ENCODE measurements at places on chromosomes 4 and X.
A peak's percentile ranks its signal among the peaks of the same experiment; 100 is the strongest.

DNA sequence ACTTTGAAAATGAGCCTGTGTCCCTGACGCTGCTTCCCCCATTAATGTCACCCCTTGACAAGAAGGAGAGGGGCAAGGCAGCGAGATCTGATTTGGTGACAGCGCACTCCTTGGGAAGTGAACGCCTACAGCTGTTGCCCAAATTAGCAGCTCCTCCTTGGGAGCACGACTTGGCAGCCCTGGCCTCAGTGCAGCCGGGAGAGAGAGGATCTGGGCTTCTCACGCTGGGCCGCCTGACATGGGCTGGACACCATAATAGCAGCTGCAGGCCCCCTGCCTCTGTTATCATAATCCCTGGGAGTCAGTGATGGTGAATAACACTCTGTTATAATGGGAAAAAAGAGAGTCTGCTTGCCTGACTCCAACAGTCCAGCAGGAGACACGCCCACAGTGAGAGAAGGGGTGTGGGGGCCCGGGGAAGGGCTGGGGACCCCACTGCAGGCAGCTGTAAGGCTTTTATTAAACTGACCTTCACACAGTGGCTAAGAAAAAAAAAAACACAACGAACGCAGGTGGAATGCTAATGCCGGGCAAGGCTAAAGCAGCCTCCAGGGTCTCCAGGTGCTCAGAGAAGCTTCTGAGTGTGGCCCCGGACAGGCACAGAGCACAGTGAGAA lies 73.3 kb downstream of the PSAPL1 start:
- DNase-seq = peak; percentile 59

DNA sequence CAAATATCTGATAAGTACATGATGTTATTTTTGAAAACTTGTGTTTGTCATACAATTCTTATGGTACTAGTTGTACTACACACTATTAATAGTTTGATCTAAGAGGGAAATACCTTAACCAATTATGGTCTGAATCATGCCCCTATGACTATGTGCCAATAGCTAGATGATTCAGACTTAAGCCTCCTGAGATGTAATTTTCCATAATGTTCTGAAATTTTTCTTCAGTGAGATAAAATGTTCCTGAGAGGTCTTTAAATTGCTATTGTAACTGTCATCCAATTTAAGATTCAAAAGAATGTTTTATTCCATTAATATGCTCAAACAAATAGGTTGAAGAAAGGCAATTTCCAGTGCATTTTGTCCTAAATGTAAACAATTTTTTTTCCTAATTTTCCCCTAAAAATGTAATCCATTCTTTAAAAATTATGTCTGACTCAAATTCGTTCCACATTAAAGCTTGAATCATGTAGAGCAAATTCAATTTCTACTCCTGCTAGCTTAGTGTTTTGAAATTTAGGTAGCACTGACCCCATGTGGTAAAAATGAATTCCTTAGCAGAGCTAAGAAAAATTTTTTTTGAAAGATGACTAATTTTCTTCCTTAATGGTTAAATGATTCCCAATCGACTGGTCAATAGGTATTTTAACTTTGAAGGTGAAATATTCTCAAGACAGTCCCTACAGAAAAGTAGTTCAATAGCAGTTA lies 49.1 kb downstream of the APOOL start:
- DNase-seq = no peak

DNA sequence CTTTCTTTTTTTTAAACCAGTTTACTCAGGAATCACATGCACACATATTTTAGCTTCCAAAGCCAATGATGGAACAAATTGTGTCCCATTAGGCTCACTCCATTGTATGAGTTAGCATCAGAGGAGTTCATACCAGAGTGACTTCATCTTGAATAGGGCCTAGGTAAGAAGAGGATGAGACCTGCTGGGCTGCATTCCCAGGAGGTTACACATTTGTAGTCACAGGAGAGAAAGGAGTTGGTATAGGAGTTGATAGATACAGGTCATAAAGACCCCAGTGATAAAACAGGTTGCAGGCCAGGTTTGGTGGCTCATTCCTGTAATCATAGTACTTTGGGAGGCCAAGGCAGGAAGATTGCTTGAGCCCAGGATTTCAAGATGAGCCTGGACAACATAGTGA lies 9.3 kb downstream of the PDGFRA start:
- no peak for DNase-seq

DNA sequence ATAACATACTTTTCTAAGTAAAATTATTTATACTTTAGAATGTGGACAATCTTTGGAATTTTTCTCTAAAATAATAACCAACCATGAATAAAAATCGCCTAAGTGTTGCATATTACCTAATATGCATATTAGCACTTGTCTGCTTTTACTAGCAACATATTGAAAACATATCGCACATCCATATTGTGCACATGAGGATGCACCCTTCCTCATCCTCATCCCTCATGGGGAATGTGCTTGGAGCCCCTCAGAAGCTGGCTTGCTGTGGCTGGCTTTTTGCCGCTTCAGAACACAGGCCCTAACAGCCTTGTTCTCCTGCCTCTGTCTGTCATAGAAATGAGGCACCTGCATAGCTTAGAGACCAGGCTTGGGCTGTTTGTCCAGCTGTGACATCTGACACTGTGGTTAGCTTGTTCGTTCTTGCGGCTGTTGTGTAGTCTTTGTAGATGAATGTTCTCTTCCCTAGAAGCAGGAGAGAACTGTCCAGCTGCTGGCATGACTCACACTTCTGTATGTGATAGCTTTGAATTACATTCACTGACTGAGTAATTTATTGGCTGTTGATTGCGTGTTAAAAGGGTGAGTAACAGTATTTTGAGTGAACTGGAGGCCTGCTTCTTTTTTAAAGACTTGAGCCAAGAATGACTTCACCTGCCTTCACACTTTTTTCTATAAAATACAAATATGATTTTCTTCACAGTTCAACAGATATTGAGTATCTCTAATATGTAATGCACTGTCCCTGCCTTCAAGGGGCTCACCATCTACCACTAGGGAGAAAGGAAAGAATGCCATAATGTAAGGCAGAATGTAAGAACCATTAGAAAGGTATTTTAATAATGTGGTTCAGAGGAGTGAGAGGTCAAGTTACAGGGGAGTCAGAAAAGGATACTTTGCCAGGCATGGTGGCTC lies 81.9 kb downstream of the HMGB2 start:
- DNase-seq = peak; percentile 77

DNA sequence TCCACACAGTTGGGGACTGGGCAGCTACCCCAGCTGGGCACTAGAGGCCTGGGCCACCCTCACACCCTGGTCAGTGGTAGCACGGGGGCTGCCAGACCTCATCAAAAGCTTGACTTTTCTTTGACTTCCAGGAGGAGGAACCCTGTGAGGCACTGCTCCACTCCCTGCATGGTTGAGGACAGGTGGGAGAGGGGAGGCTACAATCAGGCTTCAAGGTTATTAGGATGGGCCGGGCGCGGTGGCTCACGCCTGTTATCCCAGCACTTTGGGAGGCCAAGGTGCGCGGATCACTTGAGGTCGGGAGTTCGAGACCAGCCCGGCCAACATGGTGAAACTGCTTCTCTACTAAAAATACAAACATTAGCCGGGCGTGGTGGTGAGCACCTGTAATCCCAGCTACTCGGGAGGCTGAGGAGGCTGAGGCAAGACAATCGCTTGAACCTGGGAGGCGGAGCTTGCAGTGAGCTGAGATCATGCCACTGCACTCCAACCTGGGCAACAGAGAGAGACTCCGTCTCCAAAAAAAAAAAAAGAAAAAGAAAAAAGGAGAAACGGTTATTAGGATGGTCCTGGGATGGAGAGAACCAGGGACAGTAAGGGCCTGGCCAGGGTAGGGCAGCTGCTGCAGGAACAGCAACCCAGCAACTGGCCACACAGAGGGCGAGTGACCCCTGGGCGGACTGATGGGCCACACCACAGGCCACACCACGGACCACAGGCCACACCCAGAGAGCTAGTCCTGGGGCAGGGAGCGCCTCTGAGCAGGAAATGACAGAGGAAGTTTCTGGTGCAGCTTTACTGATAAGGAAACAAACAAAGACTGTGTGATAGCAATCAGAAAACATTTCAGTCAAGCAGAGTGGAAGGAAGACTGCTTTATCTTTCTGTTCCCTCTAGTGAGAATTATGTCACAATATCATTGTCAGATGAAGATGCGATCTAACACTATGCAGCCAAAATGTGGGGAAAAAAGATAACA lies 20.5 kb upstream of the OPN1LW start:
- no peak for DNase-seq

- peak; percentile 39 for DNase-seq
Observed at GRCh38 chrX:137945470-137945869, 379.5 kb downstream of the ZIC3 start.

DNA sequence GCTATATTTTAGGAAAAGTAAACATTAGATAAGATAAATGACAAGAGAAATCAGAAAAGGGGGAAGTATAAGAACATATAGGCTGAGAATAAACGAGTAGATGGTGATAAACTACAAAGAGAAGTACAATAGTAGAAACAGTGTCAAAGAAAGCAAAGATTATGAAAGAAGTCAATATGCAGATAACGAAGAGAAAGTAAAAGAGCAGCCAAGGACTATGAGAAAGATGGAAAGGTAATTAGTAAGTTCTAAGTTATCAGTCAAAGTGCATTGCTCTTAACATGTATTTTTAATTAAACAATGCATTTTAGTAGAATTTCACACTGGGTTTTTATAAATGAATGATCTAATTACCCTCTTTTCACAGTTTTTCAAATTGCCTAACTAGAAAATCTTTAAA lies 1801.3 kb upstream of the PCDH10 start:
- no peak for DNase-seq

DNA sequence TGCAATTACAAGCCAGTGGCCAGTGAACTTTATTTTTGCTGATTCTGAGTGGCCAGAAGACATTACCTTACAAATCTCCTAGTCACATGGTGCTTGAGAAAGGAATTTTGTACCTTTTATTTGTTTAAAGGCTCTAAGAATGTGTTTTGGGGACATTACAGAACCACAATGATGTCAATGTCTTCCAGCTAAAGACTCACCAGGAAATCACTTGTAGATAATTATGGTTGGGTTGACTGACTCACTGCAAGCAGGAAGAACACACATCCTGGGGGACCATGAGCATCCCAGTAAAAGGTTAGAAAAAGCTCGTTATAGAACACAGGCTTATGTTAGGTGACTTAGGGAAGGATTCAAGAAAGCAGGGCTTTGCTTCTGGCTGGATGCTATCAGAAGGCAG lies 119.4 kb upstream of the FAM9B start:
- DNase-seq = no peak

DNA sequence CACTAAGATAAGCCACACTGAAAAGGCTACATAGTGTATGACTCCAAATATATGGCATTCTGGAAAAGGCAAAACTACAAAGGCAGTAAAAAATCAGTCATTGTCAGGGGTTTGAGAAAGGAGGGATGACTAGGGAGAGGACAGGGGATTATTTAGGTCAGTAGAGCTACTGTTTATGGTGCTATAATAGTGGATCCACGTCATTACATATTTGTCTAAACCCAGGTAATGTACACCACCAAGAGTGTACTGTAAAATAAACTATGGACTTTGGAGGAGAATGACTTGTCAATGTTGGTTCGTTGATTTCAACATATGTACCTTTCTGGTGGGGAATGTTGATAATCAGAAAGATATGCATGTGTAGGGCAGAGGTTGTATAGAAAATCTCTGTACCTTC lies 837.6 kb downstream of the FAM133A start:
- no peak for DNase-seq

GRCh38 chr4:75736862-75737261 lies 12.5 kb downstream of the USO1 start:
- DNase-seq = no peak

DNA sequence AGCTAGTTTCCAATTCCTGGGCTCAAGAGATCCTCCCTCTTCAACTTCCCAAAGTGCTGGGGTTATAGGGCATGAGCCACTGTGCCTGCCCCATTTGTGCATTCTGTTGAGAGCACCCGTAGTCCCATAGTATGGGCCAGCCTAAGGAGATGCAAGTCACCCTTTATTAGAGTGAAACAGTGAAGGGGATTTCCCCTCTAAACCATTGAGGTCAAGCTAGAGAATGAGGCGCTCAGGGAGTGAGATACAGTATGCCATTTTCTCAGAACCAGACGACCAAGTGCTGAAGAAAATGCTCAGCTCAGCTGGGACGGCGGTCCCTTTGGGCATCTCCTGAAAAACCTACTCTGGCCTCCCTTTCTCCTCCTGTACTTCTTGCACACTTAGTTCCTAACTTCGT lies 18.7 kb downstream of the RNF4 start:
- no peak for DNase-seq

DNA sequence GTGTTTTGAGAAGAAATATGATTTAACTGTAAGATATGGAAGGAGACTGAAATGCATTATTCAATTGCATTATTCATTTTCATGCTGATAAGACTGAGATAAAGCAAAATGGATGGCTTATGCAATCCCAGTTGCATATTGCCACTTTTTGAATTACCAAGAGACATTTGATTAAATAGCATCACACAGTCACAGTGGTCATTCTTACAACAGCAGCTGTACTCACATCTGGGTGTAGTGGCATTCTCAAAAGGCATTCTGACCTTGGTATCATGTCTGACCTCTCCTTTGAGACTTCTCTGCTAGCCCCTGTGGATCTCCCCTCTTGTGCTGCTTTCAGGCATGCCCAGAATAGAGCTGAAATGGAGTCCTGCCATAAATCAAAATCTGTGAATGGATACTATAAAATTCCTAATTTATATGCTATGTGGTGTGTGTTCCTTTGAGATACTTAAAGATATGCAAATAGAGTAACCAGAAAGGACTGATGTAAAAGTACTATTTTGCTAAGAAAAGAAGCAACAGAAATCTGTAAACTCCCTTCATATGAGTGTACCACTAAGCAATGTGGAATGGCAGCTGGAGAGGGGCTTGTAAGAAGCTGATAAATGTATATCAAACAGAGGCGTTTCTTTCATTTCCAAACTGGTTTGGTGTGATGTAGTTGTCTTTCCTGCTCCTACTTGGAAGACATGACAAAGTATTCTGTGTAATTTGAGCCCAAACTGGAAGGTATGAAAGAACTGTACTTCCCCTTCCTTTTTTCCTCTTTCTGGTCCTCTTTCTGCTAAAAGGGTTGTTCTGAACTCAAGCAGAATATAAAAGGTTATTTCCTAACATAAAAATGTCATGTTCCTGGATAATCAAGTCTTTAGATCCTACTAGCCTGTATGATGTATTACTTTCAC lies 25.4 kb upstream of the METAP1 start:
- DNase-seq = no peak

DNA sequence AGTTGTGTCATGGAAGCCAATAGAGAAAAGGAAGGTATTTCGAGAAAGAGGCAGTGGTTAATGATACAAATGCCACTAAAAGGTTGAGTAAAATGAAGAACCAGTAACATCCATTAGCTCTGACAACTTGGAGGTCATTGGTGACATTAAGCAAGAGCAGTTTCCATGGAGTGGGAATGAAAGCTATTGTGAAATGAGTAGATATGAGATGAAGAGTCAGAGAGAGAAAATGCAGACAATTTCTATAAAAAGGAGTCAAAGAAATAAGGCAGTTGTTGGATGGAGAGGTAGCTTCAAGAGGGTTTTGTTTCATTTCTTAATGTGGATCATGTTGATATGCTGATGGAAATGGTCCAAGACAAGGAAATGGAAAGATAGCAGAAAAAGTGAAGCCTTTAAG lies 9.6 kb upstream of the AMTN start:
- DNase-seq = no peak

GRCh38 chrX:76454456-76454927 lies 27.0 kb downstream of the MAGEE1 start:
- DNase-seq = peak; percentile 0

GRCh38 chr4:79362626-79363025 lies 36.8 kb upstream of the NAA11 start:
- DNase-seq = no peak

Measured in COR-L47 (cell line).